ENCODE measurements at places on chromosomes 13 and 19.

DNA sequence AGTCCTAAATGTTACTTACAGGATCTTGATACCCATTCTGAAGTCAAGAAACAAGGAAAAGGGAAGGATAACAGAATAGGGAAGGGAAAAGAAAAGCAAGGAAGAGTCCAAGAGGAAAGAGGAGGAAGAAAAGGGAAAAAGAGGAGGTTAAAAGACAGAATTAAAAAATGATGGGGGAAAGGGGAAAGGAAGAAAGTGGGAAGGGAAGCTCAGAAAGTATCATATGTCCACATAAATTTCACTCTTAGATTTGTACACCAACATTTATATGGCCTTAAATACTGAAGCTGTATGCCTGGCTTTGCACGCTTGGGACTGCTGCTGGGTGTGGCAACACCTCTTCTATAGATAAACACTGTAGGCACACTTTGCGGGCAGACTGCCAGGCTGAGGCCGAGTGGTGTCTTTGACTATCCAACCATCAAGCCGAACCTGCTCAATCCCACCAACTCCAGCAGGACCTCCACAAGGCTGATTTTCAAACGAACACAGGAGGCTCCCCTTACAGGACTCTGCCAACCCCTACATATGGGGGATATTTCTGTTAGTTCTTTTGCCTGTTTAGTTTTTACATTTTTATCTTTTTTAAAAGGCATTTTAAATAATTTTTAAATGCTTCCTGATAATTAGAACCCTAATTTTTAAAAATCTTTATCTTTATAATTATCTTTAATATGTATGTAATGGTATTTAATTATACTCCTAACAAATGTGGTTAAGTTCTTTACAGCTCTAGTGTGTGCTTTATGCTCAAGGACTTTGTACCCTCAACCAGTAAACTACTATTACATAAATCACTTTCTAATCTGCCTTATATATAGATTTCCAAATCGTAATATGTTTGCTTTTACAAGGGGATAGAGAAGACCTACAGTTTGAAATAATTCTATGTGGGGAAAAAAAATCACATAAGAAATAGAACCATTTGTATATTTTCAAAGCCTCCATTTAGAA is 154.2 kb downstream of the DIAPH3 start:
- DNase-seq: no peak

DNA sequence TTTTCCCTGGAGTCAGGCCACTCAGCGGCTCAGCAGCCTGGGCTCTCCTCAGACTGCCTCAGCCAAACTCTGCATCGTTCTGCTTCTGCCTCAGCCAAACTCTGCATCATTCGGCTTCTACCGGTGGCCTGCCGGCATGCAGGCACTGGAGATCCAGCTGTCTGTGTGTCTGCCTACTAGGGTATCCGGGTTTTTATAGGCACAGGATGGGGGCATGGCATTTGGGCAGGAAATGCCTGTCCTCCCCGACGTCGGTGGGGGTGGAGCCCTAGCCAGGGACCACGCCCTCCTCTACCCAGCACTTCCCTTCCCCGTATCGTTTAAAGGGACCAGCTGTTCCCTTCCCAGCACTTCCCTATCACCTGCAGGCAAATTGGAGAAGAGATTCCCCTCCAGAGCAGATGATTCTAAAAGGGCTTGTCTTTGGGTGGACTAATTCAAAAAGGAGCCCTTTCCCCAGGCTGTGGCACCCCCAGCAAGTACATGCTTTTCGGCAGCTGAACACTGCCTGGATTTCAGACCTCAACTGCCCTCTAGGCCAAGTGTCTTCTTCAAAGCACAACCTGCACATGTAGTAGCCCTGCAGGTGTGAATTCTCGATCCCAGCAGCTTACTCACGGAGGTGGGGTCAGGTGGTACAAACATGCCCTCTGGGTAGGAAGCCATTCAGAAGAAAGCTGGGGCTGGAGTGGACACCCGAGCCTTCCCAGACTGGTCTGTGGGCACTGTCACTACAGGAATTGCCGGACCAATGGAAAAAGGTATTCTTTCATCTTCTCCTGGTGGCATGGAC is 25.4 kb upstream of the GPR12 start:
- DNase-seq: peak; percentile 51

DNA sequence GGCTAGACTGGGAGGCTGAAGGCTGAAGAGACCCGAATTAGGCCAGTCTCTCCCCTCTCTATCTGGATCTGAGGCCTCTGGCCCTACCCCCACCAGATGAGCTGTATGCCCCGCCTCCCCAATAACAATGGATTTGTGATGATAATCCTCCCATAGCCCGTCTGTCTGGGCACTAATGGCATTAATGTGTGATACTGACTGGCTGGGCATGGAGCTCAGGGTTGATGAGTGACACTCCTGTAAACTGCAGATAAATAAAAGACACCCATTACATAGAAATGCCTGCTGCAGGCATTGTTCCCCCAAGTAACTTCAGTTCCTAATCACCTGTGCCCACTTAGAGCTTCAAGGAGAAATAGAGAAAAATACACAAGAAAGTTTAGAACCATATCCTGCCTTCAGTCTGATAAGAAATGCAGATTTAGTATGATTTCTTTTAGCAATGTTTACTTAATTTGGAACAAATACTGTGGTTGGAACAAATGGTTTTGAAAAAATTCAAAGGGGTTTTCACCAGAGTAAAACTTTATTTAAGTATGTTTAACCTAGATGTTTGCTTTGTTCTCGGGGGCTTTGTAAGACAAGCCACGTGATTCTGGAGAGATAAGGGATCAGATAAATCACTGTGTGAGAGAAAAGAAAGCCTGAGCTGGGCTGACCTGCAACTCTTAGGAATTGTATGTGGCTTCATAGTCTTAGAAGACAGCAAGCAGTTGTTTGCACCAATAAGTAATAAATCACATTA is 60.3 kb downstream of the TNFRSF19 start:
- peak; percentile 100 for DNase-seq

DNA sequence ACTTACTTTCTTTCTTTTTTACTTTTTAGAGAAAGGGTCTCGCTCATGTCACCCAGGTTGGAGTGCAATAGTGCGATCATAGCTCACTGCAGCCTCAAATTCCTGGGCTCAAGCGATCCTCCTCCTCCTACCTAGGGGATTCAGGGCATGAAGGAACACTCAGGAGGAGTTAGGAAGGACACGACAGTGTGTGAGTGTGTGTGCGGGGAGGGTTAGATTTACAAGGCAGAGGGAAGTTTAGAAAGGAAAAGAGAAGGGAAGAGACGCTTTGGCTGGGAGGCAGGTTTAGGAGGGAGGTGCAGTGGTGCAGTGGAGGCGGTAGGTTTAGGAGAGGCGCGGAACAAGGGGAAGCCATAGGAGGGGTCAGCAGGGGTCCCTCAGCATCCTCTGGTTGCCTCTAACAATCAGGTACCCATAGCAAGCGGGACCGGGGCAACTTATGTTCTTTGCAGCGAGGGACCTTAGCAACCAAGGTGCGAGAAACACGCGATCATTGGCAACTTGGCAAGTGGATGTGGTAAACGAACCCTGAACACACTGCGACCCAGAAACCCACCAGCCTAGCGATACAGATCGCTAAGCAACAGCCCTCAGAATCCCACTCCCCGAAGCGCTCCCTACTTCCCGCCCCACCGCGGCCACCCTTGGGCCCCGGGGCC is 501 bp downstream of the SIRT2 start:
- peak; percentile 48 for DNase-seq

- DNase-seq: no peak
Observed at GRCh38 chr13:94198681-94199080, 280.8 kb downstream of the DCT start.

GRCh38 chr19:3983936-3984583 is 1.2 kb downstream of the EEF2 start:
- DNase-seq: no peak

DNA sequence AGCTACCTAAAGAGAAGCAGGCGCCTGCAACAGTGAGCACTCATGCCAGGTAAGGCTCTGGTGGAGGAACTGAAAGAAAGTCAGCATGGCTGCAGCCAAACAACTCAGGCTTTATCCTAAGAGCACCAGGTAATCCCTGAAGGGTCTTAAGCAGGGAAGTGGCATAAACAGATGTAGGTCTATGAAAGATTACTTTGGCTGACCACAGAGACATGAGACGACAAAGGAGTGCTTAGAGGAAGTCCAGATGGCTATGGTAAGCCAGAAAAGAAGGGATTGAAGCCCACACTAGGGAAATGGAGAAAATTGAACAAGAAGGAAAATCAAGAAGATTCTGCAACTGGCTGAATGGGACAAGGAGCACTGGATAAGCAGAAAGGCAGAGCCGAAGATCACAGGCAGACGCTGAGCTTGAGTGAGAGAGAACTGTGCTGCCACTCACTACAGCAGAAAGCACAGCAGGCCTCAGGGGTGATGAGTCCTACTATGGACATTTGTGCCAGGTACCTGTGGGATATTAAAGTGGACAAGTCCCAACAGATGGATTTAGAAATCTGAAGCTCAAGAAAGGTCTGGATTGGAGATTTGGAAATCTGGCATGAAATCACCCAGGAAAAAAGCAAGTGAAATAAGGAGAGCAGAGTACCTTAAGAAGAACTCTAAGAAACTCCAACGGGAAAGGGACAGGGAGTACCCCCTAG is 4.2 kb downstream of the RCBTB1 start:
- DNase-seq: peak; percentile 98

Data from NCI-H82 (cell line).